ENCODE measurements at places on chromosomes 6 and 20.

DNA sequence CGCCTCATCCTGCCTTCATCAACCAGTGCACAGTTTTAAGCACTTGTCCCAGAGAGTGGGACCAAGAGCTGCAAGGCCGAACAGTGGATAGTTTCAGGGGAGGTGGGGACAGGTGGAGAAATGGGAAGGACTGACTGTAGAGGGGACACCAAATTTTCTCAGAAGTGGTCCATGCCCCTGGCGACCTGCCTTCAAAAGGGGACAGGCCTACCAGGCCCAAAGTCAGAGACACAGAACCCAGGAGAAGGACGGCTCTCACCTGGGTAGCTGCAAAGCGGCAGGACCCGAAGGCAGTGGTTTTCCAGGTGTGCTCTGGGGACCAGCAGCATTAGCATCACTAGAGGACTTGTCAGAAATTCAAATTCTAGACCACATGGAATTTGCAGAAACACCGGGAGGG lies 5.8 kb downstream of the TFEB start:
- H3K36me3 ChIP-seq, result no peaks in the 10 kb centered on the region
- no peak overlapping the region for H3K4me3 ChIP-seq
- peaks cover 14% of the 10 kb centered on the region for H3K4me1 ChIP-seq
- no peaks in the 10 kb centered on the region for H3K27me3 ChIP-seq
- no peak for DNase-seq

- no peaks in the 10 kb centered on the region for H3K36me3 ChIP-seq
- no peak for DNase-seq
- no peak overlapping the region for H3K4me3 ChIP-seq
- no peak overlapping the region for H3K27ac ChIP-seq
- no peaks in the 10 kb centered on the region for H3K27me3 ChIP-seq
Observed at GRCh38 chr6:10485406-10485805, 35.7 kb upstream of the GCNT2 start.

- H3K36me3 ChIP-seq, result no peaks in the 10 kb centered on the region
- no peak overlapping the region for H3K27ac ChIP-seq
- no peaks in the 10 kb centered on the region for H3K27me3 ChIP-seq
Observed at GRCh38 chr6:160035241-160035640, 66.4 kb downstream of the IGF2R start.

DNA sequence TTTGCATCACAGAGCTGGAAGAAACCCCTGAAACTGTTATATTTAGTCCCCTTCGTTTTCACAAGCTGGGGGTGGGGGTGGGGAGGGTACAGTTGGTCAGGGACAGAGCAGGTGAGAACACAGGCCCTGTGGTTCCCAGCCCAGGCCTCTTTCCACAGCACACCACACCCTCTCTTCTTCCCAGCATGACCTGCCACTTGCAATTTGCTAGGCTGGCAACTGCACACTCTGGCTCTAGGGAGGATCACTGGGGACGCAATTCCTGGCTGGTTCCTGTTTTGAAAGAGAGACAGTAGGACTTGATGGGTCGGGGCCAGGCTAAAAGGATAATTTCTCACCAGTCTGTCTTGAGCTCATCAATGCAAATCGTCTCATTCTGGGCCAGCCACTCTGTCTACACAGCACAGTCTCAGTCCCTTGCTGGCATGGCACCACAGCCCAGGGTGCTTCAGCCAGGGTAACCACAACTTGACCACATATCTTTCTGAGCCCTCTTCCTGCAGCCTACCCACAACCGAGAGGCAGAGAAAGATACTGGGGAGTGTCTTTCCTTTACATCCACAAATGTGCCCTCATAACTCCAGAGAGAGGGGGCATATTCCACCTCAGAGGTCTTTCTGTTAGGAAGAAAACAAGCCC lies 41.7 kb upstream of the EMILIN3 start:
- H3K4me1 ChIP-seq, result peaks cover 3% of the 10 kb centered on the region
- no peaks in the 10 kb centered on the region for H3K27me3 ChIP-seq
- DNase-seq, result no peak
- no peak overlapping the region for H3K27ac ChIP-seq

GRCh38 chr6:48213076-48213788 lies 102.2 kb upstream of the PTCHD4 start:
- H3K36me3 ChIP-seq, result no peaks in the 10 kb centered on the region
- H3K27me3 ChIP-seq, result no peaks in the 10 kb centered on the region
- H3K4me3 ChIP-seq, result no peak overlapping the region
- no peak overlapping the region for H3K27ac ChIP-seq

All from breast epithelium (tissue), 4 donors.